A549 (cell line): ENCODE measurements at places on chromosomes 7 and 10. TPM values are rescaled to one million over a fixed set of nuclear protein-coding genes. Genes with fewer than 3 reads are reported as not detected.

The TRIM50 gene
- polyA plus RNA-seq = not detected in 3 replicates

The PON3 gene
- polyA plus RNA-seq = 35.3 to 49.0 TPM (median 48.7 TPM) in 3 replicates

The FAM131B gene
- 0.16 to 0.32 TPM (median 0.19 TPM) in 3 replicates for polyA plus RNA-seq

The CH25H gene
- not detected in 3 replicates for polyA plus RNA-seq

The PCBD1 gene
- polyA plus RNA-seq = 211 to 226 TPM (median 222 TPM) in 3 replicates

The PPP3CB gene
- 20.8 to 22.2 TPM (median 21.6 TPM) in 3 replicates for polyA plus RNA-seq

The PNLIPRP3 gene
- polyA plus RNA-seq = not detected in 3 replicates

The SPRN gene
- polyA plus RNA-seq = 0.15 to 0.18 TPM (median 0.16 TPM) in 3 replicates

The SFTPD gene
- polyA plus RNA-seq = 0.17 to 0.40 TPM (median 0.25 TPM) in 3 replicates

The SFXN3 gene
- polyA plus RNA-seq = 26.3 to 27.6 TPM (median 26.4 TPM) in 3 replicates

The ZNF775 gene
- 4.5 to 5.4 TPM (median 5.4 TPM) in 3 replicates for polyA plus RNA-seq

The NKX2-3 gene
- 0.05 TPM in 1 of 3 replicates, not detected in the others for polyA plus RNA-seq

The MBL2 gene
- polyA plus RNA-seq = not detected in 3 replicates

The ANXA8 gene
- 35.3 to 42.3 TPM (median 38.8 TPM) in 3 replicates for polyA plus RNA-seq

GRCh38 chr7:123275036-123275753 is 75.4 kb upstream of the SLC13A1 start:
- DNase-seq = no peak

DNA sequence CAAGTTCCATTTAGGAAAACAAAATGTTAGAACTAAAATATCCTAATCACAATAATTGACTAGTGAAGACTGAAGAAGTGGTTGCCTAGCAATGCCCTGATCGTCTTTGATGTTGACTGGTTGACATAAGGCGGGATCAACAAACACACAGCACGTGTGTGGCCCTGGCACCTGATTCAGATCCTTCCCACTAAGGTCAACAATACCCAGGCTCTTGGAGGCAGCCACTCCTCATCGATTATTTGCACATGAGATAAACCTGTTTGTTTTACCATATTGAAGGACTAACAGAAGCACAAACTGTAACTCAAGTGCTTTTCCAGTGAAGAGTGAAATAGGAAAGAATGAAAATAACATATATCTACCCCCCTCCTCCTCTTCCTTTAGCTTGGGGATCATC is 15.6 kb downstream of the FANK1 start:
- DNase-seq = no peak

GRCh38 chr10:8378198-8378983 is 323.9 kb downstream of the GATA3 start:
- no peak for DNase-seq

- DNase-seq = no peak
These were observed 116.7 kb downstream of the SGMS1 start for GRCh38 chr10:50506861-50507573.

DNA sequence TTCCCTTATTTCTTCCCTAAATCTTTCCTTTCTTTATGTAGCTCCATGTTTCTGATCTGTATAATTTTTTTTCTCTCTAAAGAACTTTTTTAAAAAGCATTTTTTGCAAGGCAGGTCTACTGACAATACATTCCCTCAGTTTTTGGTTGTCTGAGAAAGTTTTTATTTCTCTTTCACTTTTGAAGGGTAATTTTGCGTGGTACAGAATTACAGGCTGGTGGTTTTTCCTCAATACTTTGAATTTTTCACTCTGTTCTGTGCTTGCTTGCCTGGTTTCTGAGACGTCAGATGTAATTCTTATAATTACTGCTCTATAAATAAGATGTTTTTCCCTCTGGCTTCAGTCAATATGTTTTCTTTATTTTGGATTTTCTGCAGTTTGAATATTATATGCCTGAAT is 205.4 kb upstream of the VSTM2A start:
- no peak for DNase-seq

DNA sequence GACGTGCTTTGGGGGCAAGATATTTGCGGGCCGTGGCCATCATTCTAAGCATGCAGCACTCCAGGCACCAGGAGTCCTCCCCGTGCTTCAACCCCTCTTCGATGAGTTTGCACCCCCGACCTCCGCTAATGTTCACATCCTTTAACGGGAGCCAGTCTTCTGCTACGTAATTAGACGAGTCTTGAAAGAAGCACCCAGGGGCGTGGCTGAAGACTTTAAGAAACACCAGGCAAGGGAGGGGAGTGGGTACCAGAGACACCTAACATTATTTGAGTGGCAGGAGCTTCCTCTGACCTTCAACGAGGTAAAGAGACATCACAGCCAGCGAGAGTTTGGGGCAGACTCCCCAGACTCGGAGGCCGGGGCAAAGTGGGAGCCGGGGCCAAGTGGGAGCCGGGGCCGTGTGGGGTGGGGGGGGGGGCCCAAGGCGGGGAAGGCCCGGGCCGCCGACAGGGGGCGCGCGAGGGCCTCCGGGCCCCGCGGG is 31.1 kb upstream of the TOMM7 start:
- DNase-seq = peak; percentile 38

DNA sequence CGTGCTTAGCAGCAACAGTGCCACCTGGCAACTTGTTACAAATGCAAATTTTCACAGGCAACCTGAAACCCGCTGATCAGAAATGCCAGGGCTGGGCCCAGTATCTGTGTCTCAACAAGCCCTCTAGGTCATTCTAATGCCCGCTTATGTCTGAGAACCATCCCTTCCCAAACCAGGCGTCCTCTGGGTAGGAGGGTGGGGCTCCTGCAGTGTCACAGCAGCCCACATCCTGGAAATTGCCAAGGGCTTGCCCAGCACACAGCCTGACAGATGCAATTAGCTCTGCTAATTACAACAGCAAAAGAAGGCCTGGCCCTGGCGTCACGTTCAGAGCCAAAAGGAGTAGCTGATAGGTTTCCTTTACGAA is 15.9 kb downstream of the ITPRIP start:
- no peak for DNase-seq

GRCh38 chr7:156026076-156026600 is 213.9 kb upstream of the SHH start:
- DNase-seq = no peak

DNA sequence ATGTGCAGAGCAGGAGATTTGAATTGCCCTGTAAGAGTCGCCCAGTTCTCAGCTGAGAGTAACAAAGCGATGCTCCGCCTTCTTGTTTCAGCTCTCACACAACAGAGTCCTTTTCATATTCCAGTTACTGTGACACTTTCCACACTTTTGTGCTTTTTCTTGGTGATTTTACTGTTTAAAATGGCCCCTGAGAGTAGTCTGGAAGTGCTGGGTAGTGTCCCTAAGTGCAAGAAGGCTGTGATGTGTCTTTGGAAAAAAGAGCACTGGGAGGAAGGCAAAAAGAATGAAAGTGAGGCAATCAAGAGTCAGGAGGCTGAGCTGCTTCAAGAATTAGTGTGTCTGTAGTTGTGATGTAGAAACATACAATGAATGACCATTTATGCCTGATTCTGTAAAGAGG is 201.2 kb upstream of the SEMA3E start:
- no peak for DNase-seq

DNA sequence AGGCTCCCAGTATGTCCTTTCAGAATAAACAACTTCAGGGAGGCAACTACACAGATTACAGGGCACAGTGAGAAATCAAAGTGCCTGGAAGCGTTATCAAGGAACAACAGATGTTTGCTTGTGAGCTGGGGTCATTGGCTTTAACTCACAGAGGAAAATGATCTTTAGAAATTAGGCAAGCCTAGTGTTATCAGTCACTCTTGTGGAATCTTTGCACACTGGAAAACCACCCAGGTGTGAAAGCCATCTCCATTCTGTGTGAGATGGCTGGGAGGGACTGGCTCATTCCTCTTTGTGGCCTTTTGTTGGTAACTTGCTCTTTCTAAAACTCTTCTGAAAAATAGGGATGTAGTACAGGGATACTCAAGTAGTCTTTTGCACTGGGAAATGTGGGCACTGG is 716.0 kb downstream of the XPNPEP1 start:
- DNase-seq = no peak

DNA sequence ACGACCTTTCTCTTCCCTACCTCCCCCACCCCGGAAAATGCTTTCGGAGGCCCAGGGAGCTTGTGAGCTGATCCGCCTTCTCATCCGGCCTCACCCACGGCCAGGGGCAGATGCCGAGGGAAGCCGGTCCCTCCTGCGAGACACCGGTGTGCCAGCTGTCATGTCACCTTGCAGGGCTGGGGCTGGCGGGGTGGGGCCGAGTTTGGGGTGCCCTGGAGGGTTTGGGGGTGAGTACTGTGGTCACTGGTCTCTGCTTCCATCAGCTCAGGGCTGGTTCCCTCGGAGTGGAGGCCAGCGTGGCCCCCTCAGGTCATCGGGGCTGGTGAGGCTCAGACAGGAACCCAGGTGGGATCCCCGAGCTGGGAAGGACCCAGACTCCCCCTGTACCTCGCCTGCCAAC is 48.7 kb downstream of the RCC1L start:
- no peak for DNase-seq

DNA sequence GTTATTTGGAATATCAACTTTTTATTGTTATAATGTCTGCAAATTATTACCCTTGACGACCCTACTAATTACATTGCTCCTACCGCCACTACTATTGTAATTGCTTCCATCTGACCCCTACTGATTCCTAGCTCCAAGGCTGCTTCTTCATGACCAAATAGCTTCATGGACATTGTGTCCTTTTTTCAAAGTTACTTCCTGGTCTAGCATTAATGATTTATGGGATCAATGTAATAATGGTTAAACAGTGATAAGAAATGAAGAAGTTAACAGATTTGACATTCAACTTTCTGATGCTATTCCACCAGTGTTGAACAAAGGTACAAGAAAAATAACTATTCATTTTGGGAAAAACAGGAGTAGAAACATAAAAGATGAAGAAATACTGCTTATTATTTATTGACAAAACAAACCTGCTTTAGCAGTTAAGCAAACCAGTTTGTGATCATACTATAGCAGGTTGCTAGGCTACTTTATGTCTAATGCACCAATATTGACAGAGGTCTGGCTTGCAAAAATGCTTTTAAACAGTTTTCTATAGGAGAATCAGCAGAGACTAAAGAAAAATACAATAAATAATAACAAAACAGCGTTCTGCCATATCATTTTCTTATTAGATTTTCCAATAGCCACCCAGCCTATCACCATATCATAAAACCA is 125.8 kb downstream of the PCLO start:
- DNase-seq = peak; percentile 17

GRCh38 chr10:112407696-112408095 is 33.8 kb downstream of the ACSL5 start:
- DNase-seq = no peak

GRCh38 chr10:5476918-5477525 is 22.3 kb downstream of the CALML5 start:
- DNase-seq = no peak

DNA sequence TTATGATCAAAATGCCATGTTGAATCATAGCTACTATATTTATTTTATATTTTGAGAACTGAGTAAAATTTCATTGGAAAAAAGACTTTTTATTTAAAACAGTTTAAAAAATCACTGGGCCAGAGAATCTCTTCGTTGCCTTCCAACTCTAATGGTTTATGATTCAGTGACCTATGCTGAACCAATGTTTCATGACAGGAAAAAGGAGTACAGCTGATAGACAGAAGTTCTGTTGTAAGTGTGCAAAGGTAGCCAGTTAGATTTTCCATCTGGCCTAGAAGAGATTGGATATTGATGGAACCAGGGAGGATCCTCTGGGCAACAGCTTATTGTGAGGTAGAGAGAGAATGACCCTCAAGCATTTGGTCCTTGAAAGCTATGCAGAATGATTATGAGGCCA is 745.8 kb downstream of the SUGCT start:
- no peak for DNase-seq

- DNase-seq = no peak
These were observed 173.6 kb upstream of the CACNA2D1 start for GRCh38 chr7:82617156-82617555.
